Activated CD4-positive, alpha-beta T cell treated with anti-CD3 and anti-CD28 coated beads, Interleukin-2, Interleukin-4, amounts not matched to agents 100 ng/mL and 50 ng/mL, durations not matched to agents 16 hours and 8 hours (primary cell): ENCODE measurements at places on chromosomes 6 and 20.

DNA sequence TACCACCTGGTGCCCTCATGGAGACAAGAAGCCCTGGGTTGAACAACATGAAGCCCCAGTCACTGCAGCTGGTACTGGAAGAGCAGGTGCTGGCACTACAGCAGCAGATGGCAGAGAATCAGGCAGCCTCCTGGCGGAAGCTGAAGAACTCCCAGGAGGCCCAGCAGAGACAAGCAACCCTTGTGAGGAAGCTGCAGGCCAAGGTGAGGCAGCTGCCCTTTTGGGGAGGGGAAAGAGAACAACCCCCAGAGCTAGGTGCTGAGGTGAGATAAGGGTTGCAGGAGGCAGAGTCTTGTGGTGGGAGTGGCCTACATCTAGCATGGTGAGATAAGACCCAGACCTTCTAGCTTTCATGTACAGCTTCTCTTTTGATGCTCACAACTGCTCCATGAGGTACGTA is 7.0 kb downstream of the CEP250 start:
- DNase-seq, result no peak

GRCh38 chr20:35003211-35004031 is 47.8 kb downstream of the MYH7B start:
- no peak for DNase-seq

GRCh38 chr6:165453395-165453794 is 144.0 kb upstream of the C6orf118 start:
- DNase-seq, result no peak

DNA sequence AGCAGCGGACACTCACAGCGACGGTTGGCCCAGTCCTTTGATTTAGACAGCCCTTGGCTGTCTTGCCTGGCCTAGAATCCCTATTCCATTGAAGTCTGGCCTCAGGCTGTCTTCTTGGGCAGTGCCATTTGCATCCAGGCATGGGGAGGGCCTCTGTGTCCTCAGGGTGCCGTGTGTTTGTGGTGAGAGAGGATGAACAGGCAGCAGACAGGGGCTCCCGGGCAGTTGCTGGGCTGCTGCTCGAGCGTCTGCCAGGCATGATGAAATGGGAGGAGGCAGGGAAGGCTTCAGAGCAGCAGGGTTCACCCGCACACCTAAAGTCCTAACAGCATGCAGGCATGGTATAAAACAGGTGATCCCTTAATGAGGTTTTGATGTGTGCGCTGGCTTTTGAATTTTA is 126.9 kb downstream of the SOBP start:
- no peak for DNase-seq

DNA sequence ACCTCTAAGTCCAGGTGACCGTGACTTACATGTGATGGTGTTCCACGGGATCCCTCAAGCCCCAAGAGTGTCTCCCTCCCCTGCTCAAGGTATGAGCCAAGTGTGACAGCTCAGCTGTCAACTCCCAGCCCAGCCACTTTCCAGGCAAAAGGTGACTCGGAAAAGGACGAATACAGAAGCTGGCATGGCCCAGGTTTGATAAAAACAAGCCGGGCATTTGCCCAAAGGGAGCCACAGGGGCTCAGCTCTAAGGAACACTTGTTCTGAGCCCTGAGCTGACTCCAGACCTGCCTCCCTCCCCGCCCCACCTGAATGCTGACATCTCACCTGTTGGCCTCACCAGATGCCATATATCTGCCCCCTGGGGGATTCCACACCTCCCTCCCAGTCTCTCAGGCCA is 43.0 kb upstream of the BPIFA2 start:
- no peak for DNase-seq

GRCh38 chr6:4935975-4936680 is 67.7 kb downstream of the RPP40 start:
- DNase-seq, result no peak

GRCh38 chr20:4155953-4156352 is 140.6 kb upstream of the RNF24 start:
- no peak for DNase-seq

- no peak for DNase-seq
Observed at GRCh38 chr20:61692479-61692878, 373.2 kb downstream of the TAF4 start.

- no peak for DNase-seq
Observed at GRCh38 chr6:11865680-11866300, 87.2 kb upstream of the ADTRP start.

DNA sequence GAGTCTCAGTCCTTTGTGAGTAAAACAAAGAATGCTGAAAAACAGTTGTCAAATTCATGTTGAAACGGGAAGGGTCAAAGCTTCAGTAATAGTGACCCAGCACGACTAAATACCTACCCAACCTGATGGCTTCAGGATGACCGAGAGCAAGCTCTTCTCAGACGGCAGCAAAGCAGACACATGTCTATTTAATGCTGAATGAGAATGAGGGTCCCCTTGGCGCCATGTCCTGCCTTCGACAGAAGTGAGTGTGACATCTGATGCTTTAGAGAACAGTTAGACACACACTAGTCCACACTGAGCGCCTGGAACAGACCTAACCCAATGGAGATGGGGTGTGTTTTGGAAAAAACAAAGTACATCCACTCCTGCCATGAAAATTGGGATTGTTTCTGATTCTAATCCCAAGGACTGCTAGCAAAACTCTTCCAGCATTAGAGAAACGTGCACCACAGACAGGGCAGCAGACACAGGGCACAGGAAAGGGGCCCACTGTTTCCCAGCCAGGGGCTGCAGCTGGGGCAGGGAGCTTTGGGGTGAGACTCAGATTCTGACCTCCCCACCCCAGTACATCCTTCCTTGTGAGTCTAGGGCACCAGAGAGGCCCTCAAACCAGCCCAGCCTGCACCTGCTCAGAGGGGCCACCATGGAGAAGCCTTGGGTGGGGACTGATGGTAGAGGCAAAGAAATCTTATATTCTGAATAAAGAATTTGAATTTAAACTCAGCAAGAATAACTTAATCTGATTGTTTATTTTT is 76.5 kb downstream of the C6orf118 start:
- DNase-seq, result no peak

DNA sequence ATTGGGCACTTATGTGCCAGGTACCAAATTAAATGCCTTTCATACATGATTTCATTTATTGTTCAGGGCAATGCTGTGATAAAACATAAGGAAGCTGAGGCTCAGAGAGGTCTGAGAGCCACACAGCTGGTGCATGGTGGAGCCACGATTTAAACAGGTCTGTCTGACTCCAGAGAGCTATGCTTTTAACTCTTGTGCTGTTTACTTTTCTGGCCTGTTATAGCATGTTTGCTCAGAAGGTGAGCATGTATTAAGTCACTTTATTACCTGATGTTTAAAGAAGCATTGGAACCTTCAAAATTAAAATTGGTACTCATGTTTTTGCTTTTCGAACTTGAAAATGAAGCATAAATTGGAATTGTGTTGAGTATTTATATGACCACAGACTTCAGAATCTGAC is 26.8 kb downstream of the MCM8 start:
- DNase-seq, result no peak
